ENCODE measurements at places on chromosomes 12 and 14.

DNA sequence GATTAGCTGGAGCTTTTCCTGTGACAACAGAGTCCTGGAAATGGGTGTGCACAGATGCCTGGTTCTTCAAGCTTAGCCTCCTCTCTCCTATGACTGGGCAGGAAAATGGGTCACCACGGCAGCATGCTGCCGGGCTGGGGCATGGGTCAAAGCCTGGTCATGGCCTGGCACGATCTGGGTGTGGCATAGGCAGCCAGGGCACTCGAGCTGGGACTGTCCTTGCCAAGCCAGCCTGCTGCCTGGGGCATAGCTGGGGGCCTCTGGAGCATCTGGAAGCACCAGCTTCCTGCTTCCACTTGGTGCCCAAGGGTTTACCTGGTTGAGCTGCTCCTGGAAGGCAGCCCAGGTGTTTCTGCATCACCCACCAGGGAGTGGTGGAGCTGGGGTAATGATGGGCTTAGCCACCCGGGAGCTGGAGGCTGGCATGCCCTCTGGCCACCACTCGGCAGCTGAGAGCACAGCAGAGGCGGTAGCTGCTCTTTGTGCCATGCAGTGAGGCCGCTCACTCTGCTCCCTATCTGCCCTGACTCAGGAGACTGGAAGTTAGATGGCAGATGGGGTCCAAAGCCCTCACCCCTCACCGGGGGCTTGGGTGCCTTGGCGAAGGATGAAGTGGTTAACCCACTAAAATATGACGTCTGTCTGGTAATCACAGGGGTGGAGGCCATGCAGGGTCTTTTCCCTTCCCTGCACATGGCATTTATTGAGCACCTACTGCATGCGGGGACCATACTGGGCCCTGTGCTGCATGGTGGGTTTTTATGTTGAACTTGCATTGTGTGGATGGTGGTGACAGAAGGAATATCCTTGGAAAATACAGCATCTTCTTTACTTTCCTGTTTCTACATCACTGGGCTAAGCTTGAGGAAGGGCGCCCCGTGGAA is 1.7 kb downstream of the OTUB2 start:
- no peak for DNase-seq

GRCh38 chr12:14362352-14362751 is 3.1 kb upstream of the ATF7IP start:
- DNase-seq, result no peak

GRCh38 chr12:101616027-101616494 is 21.3 kb downstream of the MYBPC1 start:
- DNase-seq, result no peak

GRCh38 chr12:65586796-65587195 is 237.5 kb upstream of the HMGA2 start:
- DNase-seq, result no peak

DNA sequence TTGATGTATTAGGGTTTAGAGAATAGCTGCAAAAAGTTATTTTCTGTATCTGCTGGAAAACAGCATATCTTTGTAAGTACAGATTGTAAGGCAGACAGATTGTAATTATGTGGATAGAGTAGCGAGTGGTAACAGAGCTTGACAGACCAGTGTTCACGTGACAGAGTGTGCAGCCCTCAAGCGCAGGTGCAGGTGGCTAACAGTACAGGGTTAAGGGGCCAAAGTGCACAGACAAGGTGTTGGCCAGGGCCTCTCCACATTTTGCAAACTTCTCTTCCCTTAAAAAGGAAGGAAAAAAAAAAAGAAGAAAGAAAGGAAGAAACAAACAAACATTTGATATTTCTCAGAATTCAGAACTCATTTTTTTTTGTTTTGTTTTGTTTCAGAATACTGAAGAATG is 25.2 kb upstream of the KLHL42 start:
- DNase-seq, result no peak

DNA sequence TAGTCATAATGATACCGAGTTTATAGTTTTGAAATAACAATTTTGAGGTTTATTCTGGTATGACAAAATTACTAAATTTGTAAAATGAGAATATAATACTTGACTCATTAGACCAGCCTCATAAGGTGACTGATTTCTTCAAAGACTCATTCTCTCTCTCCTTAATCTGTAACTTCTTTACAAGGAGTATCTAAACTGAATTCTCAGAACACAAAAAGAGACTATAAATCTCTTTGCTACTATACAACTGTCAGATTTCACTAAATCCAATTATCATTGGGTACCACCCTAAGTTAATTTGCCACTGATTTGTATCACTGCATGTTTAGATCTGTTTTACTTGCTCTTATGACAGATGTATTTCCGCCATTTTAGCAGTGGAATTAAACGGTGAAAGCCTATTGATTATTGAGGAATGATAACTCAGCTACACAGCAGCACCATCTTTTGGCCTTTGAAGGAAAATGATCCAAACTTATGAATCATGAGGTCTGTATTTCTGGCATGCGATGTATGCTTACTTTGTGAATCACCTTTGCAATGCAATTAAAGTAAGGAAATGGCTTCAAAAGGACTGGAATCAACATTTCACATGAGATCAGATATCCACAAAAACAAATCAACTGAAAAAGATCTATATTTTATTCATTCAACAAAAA is 161.2 kb downstream of the RERGL start:
- DNase-seq, result no peak

DNA sequence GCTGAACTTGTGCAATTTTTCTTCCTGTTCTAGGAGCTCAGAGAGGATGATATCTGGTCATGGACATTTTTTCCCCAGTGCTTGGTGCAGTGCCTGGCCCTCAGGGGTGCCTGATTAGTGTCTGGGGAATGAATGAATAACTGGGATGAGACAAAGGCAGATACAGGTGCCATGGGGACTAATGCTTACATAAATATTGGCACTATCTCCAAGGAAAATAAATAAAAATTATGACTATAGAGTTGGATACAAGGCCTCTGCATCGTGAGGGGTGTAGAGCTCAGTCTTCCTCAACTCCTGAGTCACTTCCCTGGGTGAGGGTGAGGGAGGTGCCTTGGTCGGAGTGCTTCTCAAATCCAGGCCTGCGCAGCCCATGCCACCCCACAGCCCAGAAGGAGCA is 188.6 kb downstream of the KCNA5 start:
- DNase-seq, result no peak

DNA sequence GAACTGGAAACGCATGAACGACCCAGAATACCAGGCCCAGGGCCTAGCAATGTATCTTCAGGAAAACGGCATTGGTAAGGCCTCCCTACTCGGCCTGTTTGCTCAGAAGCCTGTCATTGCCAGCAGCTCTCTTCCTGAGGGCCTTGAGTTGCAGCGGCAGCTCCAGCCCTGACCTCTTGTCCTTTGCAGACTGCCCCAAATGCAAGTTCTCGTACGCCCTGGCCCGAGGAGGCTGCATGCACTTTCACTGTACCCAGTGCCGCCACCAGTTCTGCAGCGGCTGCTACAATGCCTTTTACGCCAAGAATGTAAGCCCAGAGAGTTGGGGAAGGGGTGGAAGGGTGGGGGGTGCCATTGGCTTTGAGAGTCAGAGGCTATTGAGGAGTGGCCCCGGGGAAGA is 3.7 kb upstream of the IRF9 start:
- no peak for DNase-seq

- no peak for DNase-seq
Measured at GRCh38 chr12:59282999-59283398, 312.8 kb upstream of the SLC16A7 start.

- no peak for DNase-seq
Measured at GRCh38 chr12:1929985-1930802, 11.7 kb upstream of the CACNA2D4 start.
